ENCODE measurements at places on chromosomes 5 and 9.
A peak's percentile ranks its signal among the peaks of the same experiment; 100 is the strongest.

DNA sequence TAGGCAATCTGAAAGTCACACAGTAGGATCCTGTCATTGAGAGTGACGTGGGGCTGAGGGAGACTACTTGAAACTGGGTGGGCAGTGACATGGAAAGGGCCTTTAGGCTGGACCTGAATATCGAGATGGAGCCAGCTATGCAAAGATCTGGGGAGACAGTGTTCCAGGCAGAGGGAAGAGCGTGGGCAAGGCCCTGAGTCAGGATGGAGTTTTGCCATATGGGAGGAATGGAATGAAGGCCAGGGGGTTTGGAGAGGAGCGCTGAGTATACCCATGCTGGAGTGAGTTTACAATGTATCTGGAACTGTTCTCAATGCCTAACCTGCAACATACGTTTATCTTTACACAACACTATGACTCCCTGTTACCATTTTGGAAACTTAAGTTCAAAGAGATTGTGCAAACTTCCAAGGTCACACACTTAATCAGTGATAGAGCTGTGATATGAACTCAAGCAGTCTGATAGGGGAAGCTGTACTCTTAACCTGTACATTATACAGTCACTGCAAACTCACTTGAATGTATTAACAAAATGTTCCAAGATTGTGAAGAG is 33.5 kb downstream of the INSYN2B start:
- DNase-seq, result no peak

GRCh38 chr5:1235379-1235778 is 10.2 kb downstream of the SLC6A18 start:
- no peak for DNase-seq

GRCh38 chr5:59466271-59466670 is 427.3 kb downstream of the PDE4D start:
- no peak for DNase-seq

- DNase-seq, result no peak
These were observed 14.5 kb upstream of the COL27A1 start for GRCh38 chr9:114140850-114141249.

- no peak for DNase-seq
These were observed 260.3 kb downstream of the NDUFS4 start for GRCh38 chr5:53820802-53821171.

DNA sequence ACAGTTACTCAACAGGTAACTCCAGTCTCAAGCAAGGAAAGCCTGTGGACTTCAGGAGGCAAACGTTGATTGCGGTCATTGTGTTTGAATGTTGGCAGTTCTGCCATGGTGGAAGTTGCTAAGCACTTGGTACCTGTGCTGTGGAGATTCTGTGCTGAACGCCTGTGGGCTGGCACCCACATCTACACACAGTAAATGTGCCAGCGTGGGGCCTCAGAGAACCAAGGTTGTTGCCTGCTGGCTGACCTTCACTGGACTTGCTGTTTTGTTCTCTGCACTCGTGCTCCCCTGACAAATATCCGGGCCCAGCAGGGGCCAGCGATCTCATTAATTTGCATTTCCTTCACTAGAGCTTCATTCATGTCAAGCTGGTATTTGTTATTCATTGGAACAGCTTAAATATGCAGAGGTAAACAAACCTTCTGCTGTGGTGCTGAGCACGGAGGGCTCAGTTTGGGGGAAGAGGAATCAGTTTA is 141.8 kb downstream of the PRKACG start:
- DNase-seq, result no peak

GRCh38 chr5:1317921-1318565 is 23.2 kb upstream of the TERT start:
- DNase-seq, result no peak

GRCh38 chr5:143698574-143698973 is 113.4 kb upstream of the HMHB1 start:
- DNase-seq, result no peak

GRCh38 chr5:36915653-36916052 is 39.1 kb downstream of the NIPBL start:
- no peak for DNase-seq

DNA sequence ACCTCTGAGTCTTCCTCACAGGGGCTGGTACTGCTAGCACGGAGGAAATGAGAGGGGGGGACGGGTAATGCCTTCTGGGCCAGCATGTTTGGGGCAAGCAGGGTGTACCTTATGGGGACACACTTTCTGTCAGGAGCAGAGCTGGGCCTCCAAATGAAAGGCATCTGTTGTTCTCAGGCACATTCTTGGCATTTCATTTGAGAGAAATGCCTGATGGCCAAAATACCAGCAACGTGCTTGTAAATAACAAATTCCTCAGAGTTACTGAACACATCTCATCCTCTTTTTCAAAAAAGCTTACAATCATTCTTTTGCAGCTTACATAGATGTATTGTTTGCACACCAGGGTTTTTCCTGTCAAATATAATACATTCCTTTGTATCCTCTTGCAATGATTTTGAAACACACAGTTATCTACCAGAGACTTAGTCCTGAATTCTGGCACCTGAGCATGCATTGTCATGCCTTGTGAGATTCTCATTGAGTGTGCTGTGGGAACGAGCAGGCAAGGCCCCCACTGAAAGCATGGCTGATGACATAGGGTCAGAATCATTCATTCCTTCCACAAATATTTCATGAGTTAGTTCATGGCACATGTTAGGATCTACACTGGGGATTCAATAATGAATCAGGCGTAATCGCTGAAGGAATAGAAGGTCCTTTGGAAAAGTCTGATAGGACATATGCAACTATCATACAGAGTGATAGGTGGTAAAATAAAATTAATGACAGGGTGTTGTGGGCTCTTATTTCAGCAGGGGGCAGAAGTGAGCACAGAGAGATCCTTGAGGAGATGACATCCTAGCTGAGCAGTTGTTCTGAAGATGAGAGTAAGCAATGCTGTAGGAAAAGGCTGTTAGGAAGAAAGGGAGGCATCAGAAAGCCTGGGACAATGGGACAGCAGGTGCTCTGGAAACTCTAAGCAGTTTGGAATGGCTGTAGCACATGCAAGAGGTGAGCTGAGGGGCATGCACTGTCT is 260.9 kb upstream of the TUT7 start:
- no peak for DNase-seq

DNA sequence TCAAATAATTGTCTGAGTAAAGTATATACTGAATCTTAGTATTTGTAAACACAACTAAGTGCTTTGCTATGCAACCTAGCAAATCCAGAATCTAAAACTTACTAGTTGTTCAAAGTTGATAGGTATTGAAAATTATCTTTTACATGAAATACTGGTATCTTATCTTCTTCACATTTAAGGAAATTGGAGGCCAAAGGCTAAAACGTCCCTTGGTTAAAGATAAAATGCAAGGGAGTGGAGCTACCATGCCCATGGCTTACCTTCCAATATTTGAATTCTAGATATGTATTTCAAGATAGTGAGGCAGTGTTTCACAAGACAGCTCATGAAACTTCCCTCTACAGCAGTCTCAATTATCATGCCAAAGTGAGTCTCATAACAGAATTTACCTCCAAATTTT is 373.5 kb downstream of the KIAA0825 start:
- DNase-seq, result no peak

DNA sequence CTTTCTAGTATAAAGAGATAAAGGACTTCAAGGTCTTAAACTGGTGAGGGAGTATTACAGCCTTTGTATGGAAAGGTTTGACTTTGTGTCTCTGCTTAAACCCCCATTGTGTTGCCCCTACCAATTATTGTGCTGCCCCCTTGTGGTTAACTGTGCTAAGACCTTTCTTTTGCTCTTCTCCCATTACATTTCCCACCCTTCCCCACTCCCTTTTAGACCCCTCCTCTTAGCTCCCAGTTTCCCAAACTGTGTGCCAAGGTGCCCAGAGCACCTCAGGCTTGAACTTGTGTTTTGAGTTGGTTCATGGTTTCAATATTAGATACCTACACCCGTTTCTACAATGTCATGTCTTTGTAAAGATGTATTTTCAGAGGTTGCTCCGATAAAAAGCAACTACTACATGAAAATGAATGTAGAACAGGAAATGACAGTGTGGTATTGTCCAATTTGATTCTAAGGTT is 2.9 kb downstream of the JAK2 start:
- peak; percentile 75 for DNase-seq

- DNase-seq, result no peak
These were observed 102.9 kb upstream of the KLF4 start for GRCh38 chr9:107592424-107592823.

- no peak for DNase-seq
These were observed 12.1 kb downstream of the LRSAM1 start for GRCh38 chr9:127463382-127463781.

DNA sequence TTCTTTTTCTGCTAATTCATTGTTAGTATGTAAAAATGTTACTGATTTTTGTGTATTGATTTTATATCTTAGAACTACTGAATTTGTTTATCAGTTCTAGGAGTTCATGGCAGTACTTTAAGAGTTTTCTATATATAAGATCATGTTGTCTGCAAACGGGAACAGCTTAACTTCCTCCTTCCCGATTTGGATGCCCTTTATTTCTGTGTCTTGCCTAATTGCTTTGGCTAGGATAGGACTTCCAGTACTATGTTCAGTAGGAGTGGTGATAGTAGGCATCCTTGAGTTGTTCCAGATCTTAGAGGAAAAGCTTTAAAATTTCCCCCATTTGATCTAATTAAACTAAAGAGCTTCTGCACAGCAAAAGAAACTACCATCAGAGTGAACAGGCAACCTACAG is 20.1 kb downstream of the RCL1 start:
- no peak for DNase-seq

DNA sequence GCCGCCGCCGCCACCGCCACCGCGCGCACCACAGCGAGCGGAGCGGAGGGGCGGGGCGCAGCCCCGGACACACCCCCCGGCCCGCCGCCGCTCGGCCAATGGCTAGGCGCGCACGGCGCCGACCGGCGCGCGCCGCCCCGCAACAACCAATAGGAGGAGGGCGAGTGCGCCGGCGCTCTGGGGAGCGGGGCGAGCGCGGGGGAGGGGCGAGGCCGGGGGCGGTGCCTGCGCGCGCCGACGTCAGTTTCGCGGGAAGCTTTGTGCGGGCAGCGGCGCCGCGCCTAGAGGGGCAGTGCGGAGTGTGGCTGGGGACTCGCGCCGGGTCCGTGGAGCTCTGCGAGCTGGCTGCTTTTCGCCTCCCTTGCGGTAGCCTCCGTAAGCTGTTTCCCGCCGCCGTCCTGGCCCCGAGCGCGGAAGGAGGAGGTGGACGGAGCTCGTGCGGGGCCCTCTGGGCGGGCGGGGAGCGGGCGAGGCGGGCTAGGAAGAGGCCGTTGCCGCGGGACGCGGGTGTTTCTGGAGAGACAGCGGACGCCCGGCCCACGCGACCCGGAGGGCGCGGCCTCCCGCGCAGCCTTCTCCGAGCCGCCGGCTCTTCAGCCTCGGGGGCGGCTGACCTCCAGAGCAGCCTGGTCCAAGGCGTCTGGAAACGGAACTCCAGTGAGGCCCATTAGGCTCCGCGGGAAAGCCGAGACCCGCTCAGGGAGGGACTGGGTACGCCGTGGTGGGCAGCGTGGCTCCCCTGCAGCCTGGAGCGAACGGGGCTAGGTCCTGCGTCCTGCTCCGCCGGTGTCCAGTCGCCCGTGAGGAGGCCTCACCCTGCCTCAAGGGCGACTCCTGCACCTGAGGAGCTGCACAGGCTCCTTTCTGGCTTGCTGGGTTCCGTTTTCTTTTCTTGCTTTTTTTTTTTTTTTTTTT is at the start of gene ZMYND19:
Gene ZMYND19, minus strand, starts transcription at position 44 of the 915 bp plus-strand sequence. CDS start 249 bp downstream, outside the sequence.
- DNase-seq, result peak; percentile 89
